ENCODE measurements at places on chromosomes 16 and 17. TPM values are rescaled to one million over a fixed set of nuclear protein-coding genes. Genes with fewer than 3 reads are reported as not detected.

The ZSWIM7 gene
- 40.4 TPM for polyA plus RNA-seq

The KIF18B gene
- not detected for polyA plus RNA-seq

The GALNS gene
- 7.4 TPM for polyA plus RNA-seq

The TERB1 gene
- polyA plus RNA-seq = not detected

The SRCIN1 gene
- polyA plus RNA-seq = 0.88 TPM

The ZFPM1 gene
- not detected for polyA plus RNA-seq

The P2RX1 gene
- polyA plus RNA-seq = not detected

The OTOP2 gene
- polyA plus RNA-seq = not detected

The HOXB1 gene
- not detected for polyA plus RNA-seq

The HEXIM1 gene
- polyA plus RNA-seq = 6.7 TPM

The GUCY2D gene
- not detected for polyA plus RNA-seq

The TBX6 gene
- not detected for polyA plus RNA-seq

The KIF2B gene
- polyA plus RNA-seq = not detected

Data from Purkinje cell (primary cell).